ENCODE measurements at places on chromosomes 7 and 10.

DNA sequence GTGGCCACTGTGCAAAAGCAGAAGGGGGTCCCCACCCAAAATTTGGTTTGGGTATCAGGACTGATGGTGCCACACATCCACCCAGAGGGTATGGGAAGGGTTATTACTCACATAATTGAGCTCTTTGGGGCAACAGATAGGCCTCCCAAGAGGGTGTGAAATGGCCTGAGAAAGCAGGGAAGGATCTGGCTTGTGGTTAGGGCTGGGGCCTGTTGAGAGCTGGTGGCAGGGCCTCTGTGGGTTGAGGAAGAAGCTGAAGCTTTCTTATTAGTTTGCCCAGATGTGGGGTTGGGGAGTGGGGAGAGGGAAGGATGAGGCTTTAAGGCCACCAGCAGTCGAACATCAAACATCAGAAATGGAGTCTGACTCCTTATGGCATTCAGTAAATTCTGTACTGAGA is 18.3 kb upstream of the MKI67 start:
- DNase-seq: no peak

DNA sequence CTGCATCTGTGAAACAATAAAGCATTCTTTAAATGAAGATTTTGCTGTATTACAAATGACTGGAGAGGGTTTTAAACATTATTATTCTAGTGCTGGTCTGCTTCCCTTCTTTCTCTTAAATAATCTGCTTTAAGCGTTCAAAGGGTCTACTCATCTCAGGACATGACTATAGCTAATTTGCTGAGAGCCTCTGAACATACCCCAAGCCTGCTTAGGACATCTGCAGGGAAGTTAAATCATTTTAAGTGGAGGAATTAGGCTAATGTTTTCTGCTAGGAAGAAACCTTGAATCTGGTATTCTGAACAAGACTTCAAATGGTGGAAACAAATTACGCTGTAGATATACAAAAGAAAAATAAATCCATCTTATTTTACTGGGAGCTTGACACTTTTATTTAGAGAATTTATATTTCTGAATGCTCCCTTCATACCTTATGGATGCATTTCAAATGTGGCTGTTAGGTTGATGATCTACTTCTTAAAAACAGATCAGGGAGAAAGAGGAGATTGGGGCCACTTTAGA is 124.4 kb upstream of the ITGB1 start:
- DNase-seq: no peak

DNA sequence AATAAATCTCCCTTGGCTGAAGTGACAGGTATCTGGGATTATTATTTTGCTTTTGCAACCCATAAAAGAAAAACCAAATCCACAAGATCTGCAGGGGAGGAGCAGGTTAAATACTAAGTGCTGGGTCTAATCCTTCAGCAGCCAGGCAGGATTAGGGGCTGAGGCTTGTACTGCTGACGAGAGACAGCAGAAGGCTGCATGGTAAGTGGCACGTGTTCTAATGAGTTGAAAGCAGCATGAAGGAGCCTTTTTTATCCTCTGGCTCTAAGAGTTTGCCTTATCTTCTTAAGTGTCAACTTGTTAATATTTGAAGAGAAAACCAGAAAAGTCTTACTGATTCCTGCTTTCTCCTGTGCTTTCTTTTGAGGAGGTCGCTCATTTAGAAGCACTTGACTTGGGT is 50.0 kb downstream of the LYZL2 start:
- no peak for DNase-seq

DNA sequence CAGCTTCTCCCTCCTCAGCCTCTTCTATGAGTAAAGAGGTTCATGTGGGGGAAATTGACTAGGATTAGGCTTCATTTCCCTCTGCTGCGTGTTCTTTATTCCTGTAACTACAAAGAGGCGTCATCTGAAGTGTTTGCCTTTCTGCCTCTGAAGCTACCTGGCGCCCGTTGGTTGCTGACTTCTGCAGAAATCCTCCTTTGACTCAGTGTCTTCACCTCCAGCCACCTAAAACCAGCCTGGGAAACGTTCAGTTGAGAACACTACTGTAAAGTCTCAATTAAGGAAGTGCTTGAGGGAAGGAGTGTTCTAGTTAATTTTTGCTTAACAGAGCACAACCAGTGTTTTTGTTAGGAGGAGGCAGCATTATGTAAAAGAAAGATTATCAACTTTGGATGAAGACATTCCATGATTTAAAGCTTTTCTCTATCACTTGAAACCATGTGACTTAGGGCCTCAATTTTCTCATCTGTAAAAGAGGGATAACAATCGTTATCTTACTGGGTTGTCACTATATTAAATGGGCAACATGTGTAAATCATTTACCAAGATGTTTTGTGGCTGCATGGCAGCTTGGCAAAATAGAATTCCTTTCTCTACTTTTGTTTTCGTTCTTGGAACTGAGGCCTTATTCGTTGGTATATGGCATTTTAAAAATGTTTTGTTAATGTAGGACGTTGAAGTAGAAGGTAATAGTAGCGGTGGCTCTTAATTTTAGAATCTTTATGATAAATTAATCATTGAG is 642.9 kb downstream of the SDK1 start:
- DNase-seq: no peak

DNA sequence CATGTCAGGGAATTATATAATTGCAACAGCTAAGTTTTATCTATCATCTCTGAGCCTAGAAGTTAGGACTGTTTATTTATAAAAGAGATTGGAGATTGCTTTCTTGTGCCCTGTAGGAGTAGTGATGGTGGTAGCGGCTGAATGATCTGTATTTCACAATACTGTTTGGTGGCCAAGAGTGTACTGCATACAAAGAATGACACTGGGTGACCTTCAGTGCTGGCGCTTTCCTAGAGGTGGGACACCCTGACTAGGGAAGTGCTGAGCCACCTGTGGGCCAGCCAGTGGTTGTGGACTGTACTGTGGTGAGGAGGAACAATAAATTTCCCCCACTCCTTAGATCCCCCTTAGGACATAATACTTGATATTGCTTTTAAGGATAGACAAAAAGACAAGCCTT is 53.0 kb downstream of the COPG2 start:
- no peak for DNase-seq

DNA sequence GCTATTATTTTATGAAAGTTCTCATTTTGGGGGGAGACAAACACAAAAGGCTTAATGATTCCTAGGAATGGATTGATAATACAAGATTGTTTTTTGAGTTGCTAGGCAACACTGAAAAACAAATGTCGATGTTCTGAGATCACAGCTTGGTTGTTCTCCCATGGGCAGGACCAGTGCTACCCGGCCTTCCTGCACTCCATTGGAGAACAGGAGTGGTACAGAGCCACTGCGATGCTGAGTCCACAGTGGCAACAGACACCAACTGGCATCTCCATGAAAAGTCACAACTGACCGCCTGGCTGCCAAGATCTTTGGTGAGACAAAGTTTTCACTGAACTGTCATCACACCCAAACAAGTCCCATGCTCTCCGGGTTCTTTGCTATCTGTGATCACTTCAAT is 68.9 kb upstream of the NMT2 start:
- DNase-seq: no peak

DNA sequence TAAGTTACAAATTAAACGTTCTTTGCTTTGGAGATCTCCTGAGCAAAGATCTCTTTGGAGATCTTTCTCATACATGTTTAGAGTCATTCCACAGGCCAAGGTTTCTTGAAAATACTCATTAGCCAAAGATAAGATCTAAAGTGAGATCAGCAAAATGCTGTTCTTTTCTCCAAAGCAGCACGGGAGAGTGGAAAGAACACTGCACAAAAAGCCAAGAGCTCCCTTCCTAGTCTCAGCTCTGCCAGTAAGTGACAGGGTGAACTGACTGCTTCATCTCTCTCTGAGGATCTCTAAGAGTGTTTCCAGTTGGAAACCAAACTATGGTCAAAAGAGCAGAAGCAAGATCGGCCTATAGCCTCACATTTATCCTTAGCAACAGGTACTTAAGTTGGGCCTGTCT is 168.4 kb upstream of the ASAH2 start:
- no peak for DNase-seq

- DNase-seq: no peak
Measured at GRCh38 chr7:135242096-135242684, 8.6 kb downstream of the STRA8 start.

DNA sequence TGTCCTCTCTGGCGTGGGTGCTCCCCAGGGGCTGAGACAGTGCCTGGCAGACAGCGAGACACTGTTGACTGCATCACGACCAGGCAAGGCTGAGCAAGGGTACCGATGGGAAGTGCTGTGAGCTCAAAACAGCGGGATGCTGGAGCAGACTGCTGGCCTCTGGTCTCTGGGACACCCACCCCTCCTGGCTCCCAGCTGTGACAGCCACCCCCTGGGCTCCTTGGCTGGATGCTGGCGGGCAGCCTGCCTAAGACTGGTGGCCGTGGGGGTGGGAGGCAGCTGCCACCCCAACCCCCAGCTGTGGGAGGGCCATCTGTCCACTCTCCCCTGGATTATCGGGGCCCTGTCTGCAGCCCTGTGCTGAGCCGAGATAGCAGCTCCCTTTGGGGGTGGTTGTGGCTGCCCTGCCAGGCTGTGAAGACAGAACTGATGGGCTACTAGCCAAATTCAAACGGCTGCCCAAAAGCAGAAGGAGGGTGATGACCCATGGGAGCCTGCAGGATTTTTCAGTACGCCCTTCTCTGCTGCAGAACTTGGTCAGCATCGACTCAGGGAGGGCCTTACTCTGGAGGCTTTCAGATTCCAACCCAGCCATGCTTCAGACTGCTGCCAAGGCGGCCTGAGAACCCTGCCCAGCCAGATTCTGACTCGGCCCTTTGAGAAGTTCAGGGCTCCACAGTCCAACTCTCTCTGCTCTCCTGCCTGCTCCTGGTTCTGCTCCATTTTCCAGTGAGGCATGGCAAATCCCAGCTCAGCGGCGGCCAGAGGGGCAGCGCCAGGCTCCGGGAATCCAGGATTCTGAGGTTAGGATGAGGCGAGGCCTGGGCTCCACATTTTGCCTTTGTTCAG is 125.3 kb downstream of the NEURL1 start:
- no peak for DNase-seq

DNA sequence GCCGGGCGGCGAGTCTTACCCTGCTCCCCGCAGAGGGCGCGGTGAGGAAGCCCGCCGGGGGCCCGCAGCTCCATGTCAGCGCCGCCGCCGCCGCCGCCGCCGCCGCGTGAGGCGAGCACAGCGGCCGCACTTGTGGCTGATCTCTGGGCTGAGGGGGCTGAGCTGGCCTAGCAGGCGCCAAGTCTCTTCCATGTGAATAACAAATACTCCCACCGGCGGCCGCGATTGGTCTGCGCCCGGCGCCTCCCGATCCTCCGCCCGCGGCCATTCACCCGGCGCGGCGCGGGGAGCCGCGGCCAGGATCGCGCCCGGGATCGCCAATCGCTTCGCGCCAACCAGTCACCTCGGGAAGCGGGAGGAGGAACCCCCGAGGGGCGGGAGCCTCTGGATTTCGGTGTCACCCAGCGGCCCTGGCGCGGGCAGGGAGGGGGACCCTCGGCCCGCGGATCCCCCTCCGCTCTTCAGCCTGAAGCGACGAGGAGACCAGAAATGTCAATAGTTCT is at the start of gene GRM8:
Gene GRM8, minus strand, starts transcription at position 164 of the 503 bp plus-strand sequence.
- DNase-seq: peak; percentile 20

GRCh38 chr10:101939729-101940128 is 96.1 kb upstream of the KCNIP2 start:
- DNase-seq: no peak

DNA sequence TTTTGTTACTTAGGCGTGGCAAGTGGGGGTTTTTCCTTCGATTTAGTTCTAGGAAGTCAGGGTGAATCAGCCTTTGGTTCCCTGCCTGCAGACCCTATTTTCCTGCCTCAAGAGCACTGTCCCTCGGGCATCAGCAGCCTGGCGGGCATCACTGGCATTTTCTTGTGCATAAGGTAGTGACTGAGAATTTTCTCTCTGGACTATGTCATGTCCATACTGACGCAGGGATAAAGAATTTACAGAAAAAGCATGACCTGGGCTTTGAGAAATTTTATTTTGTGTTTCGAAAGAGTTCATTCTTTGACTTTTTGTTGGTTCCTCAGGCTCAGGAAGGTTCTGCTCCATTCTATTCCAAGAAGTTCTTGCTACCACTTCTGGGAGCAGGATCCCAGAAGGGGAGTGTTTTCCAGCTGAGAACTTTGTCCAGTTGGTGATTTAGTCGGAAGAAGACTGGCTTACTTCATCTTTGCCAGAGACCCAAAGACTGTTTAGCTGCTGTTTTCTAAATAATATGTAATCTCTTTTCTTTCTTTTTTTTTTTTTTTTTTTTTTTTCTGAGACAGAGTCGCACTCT is 213.9 kb upstream of the SH2B2 start:
- DNase-seq: no peak

GRCh38 chr10:52451817-52452216 is 137.7 kb downstream of the DKK1 start:
- no peak for DNase-seq

DNA sequence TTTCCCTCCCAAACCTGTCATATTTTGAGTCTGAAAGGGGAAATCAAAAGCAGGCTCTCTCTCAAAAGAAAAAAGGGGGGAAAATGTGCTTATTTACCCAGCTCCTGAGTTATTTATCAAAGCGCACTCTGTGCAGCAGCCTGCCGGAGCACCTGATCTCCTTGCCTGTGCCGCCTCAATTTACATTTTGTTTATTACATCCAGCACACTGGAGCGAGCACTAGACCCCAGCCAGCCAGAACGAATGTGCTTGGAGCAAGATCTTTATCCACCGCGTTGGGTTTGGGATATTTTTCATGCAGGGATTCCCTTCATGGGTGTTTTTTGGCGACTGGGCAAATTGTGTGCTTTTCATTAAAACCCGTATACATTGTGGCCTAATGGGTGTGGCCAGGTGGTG is 161.9 kb upstream of the INSYN2A start:
- DNase-seq: no peak

GRCh38 chr7:139494835-139495579 is 11.5 kb upstream of the KLRG2 start:
- no peak for DNase-seq

DNA sequence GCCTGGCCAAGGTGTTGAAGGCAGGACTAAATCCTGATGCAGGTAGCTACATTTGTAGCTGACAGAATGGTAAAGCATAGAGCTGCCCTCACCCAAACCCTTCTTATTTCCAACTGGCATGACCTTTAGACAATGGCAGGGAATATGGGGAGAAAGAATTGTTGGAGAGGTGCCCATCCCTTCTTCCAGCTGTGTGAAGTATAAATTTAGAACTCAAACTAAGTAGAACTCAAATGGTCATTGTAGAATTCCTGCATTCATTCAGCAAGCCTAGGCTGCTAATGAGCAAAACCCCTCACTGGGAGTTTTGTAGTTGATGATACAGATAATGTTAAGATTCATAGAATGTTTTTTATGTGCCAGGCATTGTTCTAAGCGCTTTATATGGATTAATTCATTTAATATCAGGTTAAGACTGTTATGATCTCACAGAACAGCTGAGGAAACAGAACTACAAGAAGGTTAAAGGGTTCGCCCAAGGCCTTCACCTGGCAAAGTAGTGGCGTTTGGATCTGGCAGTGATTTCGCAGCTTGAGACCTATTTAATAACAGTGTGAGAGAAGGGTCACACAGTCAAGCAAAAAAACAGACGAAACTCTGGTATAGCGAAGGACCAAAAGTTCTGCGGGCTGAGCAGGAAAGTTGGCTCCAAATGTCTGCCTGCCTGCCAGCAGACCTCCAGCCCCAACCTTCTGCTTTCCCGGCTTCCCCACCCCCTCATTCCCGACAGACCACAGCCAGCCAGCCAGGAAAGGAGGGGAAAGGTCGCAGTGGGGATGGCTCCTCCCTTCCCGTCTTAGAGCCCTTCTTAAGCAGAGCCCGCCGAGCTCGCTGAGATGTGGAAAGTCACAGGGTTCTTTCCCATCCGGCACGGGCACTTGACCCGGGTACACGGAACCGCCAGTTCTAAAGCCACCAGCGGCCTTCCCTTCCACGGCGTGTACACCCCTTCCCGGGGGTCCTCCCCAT is 1.6 kb upstream of the HILPDA start:
- no peak for DNase-seq

GRCh38 chr7:96005271-96005670 is 232.9 kb downstream of the DYNC1I1 start:
- DNase-seq: no peak

GRCh38 chr10:12332572-12333379 is 16.6 kb upstream of the CAMK1D start:
- DNase-seq: no peak

Measured in CD4-positive, alpha-beta memory T cell (primary cell).